ENCODE measurements at places on chromosomes 2 and 18. TPM values are rescaled to one million over a fixed set of nuclear protein-coding genes. Genes with fewer than 3 reads are reported as not detected.
A peak's percentile ranks its signal among the peaks of the same experiment; 100 is the strongest.

DNA sequence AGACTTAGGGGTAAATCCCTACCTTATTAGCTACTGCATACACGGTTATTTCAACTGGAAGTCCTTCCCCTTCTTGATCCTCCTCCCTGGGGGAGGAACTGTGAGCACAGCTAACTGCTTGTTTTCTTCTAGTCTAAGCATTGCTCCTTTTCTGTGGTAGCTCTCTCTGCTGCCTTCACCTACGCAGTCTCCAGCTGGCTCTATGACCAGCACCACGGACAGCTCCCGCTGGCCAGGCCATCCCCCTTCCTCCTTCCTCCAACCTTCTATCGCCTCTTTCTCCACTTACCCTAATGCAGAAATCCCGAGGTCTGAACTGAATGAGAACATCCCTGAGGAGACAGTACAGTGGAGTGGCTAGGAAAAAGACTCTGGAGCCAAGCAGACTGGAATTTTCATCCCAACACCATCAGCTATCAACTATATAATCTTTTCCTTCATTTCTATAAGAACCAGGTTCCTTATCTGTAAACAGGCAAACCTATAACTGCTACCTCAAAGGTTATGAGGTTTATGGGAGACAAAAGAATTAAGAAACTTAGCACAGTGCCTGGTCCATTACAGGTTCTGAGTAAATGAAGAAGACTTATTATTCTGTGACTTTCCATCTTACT lies 4.7 kb upstream of the CFAP65 start:
- no peak for DNase-seq
- no peaks in the 10 kb centered on the region for H3K4me1 ChIP-seq
- no peak overlapping the region for H3K4me3 ChIP-seq
- no peak overlapping the region for H3K27ac ChIP-seq

MBD1 gene
- total RNA-seq = 80.8 TPM

DNA sequence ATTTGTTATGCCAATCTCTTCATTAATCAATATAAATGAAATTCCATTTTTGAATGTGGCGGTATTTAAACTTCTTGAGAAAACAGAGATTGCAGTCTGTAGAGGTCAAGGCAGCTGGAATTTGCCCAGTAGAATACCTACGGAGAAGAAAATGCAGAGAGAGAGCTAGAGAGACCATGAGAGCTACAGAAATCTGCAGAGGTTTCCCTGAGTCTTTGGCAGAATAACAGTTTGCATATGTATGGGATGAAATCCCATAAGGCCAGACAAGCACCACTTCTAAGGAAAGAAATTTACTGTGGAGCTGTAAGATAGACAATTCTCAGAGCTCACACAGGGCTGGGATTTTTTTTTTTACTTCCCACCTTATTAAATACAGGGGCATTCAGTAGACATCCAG lies 23.6 kb upstream of the TMEFF2 start:
- no peak for DNase-seq
- no peaks in the 10 kb centered on the region for H3K36me3 ChIP-seq
- no peak overlapping the region for H3K27ac ChIP-seq
- no peaks in the 10 kb centered on the region for H3K27me3 ChIP-seq
- no peak overlapping the region for H3K4me3 ChIP-seq

DNA sequence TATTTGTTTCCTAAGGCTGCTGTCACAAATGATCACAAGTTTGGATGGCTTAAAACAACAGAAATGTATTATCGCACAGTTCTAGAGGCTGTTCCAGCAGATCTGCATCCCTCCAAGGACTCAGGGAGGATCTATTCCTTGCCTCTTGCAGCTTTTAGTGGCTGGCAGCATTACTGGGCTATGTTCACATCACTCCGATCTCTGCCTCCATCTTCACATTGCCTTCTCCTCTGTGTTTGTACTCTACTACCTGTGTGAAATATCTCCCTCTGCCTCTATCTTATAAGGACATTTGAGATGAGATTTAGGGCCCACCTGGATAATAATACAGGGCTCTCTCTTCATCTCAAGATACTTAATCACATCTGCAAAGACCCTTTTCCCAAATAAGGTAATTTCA lies 18.9 kb downstream of the NDC80 start:
- H3K27me3 ChIP-seq = no peaks in the 10 kb centered on the region
- no peaks in the 10 kb centered on the region for H3K36me3 ChIP-seq
- peaks cover 3% of the 10 kb centered on the region for H3K4me1 ChIP-seq
- peak overlapping the region; percentile 8 for H3K27ac ChIP-seq
- no peak overlapping the region for H3K4me3 ChIP-seq

KCNK3 gene
- total RNA-seq = 0.64 TPM

DNA sequence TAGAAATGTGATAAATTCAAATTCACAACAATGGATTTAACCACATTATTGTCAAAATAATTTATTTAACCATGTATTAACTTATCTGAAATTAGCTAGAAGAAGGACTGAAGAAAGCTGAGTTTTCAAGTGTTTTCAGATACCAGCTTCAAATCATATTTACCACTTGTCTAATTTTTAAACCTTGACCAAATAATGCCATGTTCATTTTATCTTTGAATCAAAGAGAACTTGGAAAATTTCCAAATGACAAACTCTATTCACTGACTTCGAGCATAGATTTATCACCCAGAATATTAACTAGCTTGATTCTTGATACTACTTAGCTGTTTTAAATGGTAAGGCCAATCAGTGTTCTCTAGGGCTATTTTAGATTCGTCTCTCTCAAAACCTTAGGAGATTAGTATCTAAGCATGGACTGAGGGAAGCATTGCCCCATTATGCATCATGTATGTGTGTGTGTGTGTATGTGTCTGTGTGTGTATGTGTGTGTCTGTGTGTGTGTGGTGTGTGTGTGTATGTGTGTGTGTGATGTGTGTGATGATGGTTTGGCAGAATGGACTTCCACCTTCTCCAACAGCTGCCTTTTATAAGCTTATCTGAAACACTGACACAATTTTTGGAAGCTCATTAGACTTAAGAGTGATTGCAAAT lies 667.5 kb upstream of the FANCL start:
- H3K27me3 ChIP-seq = no peaks in the 10 kb centered on the region
- H3K4me3 ChIP-seq = no peak overlapping the region
- H3K27ac ChIP-seq = no peak overlapping the region
- no peaks in the 10 kb centered on the region for H3K4me1 ChIP-seq
- H3K36me3 ChIP-seq = no peaks in the 10 kb centered on the region

DNA sequence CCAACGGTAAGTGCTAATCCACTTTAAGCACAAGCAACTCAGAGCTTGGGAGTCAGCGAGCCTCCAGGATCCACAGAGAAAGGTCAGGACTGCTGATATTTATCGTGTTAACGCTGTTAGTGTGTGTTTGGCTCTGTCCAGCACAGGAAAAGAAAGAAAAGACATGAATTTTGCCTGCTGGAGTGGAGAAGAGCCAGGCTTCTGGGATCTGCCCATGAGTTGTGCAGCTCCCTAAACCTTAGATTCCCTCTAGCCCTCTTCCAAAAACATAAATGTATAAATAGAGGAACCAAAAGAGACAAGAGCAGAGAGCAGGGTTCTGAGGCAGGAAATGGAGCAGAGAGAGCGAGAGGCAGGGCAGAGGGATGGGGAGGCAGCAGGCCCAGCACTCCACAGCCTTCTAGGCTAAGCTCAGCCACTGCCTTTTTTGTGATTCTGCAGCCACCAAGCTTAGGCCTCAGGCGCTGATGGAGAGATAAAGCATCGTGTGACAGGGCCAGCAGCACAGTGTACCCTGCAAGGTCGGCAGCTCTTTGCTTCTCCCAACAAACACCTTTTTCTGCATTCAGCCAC lies 14.5 kb upstream of the MAT2A start:
- H3K36me3 ChIP-seq = no peaks in the 10 kb centered on the region
- peak overlapping the region; percentile 73 for H3K27ac ChIP-seq
- DNase-seq = no peak
- no peak overlapping the region for H3K4me3 ChIP-seq
- no peaks in the 10 kb centered on the region for H3K27me3 ChIP-seq
- peaks cover 31% of the 10 kb centered on the region for H3K4me1 ChIP-seq

- no peaks in the 10 kb centered on the region for H3K36me3 ChIP-seq
- DNase-seq = no peak
- no peaks in the 10 kb centered on the region for H3K27me3 ChIP-seq
- H3K4me3 ChIP-seq = no peak overlapping the region
- peak overlapping the region; percentile 48 for H3K27ac ChIP-seq
Observed at GRCh38 chr18:75070235-75070624, 138.7 kb downstream of the PTGR3 start.

- H3K4me1 ChIP-seq = peaks cover 11% of the 10 kb centered on the region
- H3K36me3 ChIP-seq = no peaks in the 10 kb centered on the region
- peak overlapping the region; percentile 71 for H3K27ac ChIP-seq
- DNase-seq = no peak
Observed at GRCh38 chr18:45590036-45590886, 25.0 kb upstream of the SLC14A2 start.

DNA sequence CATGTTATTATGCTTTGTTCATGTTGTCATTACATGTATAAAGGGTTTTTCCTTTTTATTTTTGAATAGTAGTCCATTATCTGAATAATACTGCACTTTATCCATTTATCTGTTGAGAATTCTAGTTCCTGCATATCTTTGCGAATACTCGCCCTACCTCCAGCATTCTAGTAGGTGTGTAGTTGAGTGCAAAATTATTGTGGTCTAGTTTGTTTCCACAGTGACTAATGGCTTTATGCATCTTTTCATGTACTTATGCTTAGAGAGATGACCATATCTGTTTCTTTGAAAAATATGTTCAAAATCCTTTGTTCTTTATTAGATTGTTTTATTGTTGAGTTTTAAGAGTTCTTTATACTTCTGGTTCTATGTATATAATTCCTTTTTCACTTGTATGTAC lies 48.8 kb downstream of the EIF5B start:
- H3K27me3 ChIP-seq = no peaks in the 10 kb centered on the region
- no peak overlapping the region for H3K27ac ChIP-seq
- no peaks in the 10 kb centered on the region for H3K4me1 ChIP-seq
- H3K36me3 ChIP-seq = peaks cover 10% of the 10 kb centered on the region
- H3K4me3 ChIP-seq = no peak overlapping the region

- no peaks in the 10 kb centered on the region for H3K4me1 ChIP-seq
- H3K36me3 ChIP-seq = no peaks in the 10 kb centered on the region
- no peak for DNase-seq
- H3K27ac ChIP-seq = no peak overlapping the region
Observed at GRCh38 chr2:163419000-163419830, 316.6 kb downstream of the FIGN start.

DNA sequence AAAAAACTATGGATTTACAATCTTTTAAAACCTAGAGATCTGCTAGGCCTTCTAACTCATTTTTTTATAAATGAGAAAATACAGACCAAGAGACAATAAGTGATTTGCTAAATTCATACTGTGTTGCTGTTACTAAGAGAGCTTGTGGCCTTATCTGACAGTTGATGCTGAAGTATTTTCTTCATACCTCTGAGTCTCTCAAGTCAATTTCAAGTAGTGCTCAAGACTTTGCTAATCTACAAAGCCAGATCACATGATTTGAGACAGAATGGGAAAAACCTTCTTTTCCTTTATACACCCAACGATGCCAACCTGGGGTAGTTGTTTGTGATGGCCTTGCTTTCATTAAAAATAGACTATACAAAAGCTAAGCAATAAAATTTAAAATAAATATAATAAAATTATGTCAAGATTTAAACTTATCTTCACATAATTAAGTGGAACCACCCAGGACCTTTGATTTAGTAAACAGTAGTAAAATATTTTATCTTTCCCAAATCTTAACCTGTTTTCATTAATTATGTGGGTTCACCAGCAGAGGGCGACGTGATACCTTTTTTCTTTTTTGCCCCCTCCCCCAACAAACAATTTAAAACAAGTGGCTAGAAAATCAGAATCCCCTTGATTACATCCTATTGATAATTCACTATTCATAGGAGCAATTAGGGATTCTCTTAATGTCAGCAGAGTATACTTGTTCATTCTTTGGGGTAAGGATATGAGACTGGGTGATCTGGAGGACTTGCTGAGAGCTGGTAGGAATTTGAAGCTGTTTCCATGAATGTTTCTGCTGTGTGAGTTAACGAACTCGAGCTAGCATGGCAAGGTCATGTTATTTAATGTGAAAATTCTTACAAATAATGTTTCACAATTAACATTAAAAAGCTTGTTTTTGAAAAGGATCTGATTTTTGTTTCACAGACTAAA lies 49.6 kb upstream of the SLC5A7 start:
- H3K27me3 ChIP-seq = no peaks in the 10 kb centered on the region
- H3K4me3 ChIP-seq = no peak overlapping the region
- H3K27ac ChIP-seq = no peak overlapping the region
- DNase-seq = no peak
